ENCODE measurements at places on chromosomes 4 and X.

- DNase-seq = no peak
These were observed 3.3 kb downstream of the COQ2 start for GRCh38 chr4:83281307-83281706.

GRCh38 chr4:4532371-4533154, 9.3 kb downstream of the STX18 start:
- no peak for DNase-seq

- no peak for DNase-seq
These were observed 23.6 kb downstream of the KIF4A start for GRCh38 chrX:70313503-70313902.

DNA sequence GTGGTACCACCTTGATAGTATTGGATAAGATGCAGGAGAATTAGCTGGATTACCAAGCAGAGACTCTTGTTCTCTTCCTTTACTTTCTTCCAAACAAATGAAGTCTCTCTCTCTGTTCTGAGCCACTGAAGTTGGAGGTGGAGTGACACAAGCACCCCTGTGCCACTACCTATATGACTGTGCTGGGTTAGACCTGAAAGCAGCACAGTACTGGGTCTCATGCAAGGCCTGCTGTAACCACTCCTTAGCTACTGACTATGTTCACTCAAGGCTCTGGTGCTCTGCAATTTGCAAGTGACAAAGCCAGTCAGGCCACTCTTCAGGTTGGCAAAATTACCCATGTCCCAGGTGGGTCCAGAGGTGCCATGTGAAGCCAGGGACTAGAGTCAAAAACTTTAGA, 389.6 kb upstream of the MAOA start:
- DNase-seq = no peak

GRCh38 chr4:15118292-15118691, 116.0 kb downstream of the CPEB2 start:
- DNase-seq = no peak

- no peak for DNase-seq
These were observed 5.0 kb downstream of the MAP7D3 start for GRCh38 chrX:136246201-136246600.

DNA sequence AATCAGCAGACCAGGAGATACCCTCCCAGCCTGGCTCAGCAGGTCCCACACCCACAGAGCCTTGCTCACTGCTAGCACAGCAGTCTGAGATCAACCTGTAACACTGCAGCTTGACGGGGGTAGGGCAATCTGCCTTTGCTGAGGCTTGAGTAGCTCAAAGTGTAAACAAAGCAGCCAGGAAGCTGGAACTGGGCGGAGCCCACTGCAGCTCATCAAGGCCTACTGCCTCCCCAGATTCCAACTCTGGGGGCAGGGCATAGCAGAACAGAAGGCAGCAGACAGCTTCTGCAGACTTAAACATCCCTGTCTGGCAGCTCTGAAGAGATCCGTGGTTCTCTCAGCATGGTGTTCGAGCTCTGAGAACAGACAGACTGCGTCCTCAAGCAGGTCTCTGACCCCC, 15.1 kb upstream of the GABRA2 start:
- DNase-seq = no peak

DNA sequence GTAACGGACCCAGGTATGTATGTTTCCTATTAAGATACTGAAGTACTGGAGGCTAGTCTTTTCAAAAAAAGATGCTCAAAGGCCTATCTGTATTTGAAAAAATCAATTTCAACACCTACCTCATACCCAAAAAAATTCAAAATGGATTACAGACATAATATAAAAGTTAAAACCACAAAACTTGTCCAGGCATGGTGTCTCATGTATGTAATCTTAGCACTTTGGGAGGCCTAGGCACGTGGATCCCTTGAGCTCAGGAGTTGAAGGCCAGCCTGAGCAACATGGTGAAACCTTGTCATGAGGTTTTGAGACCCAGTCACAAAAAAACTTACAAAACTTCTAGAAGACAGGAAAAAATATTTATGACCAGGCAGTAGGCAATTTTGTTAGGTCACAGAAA, 16.7 kb downstream of the RBMX start:
- no peak for DNase-seq

GRCh38 chr4:53527930-53528329, 63.4 kb downstream of the LNX1 start:
- no peak for DNase-seq

GRCh38 chr4:957231-957580, 16.2 kb downstream of the DGKQ start:
- DNase-seq = no peak

DNA sequence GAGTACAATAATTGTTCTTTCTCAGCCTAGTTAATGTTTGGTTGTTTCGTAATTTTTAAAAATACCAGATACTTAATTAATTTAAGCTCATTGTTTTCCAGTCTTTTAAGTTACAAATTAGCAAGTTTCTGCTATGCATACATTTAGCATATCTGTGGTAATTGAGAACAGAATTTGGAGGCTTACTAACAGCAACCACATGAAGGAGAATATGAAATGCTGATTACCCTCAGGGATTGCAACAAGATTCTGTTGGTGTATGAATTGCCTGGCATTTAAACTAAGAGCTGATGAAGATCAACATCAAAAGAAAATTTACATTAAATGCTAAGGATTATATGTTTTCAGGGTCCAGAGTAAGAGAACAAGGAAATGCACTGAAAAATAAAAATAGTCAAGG, 580.0 kb upstream of the INTU start:
- no peak for DNase-seq

- no peak for DNase-seq
These were observed 899 bp upstream of the ZFP92 start for GRCh38 chrX:153410373-153410772.

- DNase-seq = no peak
These were observed 40.9 kb upstream of the GYPA start for GRCh38 chr4:144181391-144181790.

- DNase-seq = no peak
These were observed 48.0 kb upstream of the MAP3K15 start for GRCh38 chrX:19563327-19563726.

GRCh38 chr4:101981756-101982155, 191.2 kb downstream of the BANK1 start:
- DNase-seq = no peak

DNA sequence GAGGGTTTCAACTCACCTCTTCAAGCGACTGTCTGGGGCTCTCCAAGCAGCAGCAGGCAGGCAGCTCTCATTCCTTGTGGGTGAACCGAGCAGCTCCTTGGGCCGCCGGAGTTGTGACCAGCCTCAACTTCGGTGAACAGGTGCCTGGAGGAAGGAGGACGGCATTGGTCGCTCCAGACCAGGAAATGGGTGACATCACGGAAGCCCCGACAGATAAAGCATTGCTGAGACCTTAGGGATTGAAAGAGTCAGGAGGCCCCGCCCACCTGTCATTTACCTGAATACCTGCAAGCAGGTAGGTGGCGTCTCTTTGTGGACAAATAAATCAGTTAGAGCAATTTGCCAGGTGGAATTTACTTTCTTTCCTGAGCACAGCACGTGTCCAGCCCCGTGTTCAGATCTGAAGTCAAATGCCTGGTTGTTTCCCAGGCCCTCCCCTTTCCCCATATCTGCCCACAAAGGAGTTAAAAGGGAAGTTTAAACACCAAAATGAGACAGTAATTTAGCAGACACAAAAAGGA, at the start of gene LNX1:
Gene LNX1 (minus strand): TSS at position 115 of the 521 bp plus-strand sequence. CDS start 17,484 bp downstream, outside the sequence.
- no peak for DNase-seq

GRCh38 chr4:156946516-156947424, 24.8 kb downstream of the PDGFC start:
- no peak for DNase-seq

DNA sequence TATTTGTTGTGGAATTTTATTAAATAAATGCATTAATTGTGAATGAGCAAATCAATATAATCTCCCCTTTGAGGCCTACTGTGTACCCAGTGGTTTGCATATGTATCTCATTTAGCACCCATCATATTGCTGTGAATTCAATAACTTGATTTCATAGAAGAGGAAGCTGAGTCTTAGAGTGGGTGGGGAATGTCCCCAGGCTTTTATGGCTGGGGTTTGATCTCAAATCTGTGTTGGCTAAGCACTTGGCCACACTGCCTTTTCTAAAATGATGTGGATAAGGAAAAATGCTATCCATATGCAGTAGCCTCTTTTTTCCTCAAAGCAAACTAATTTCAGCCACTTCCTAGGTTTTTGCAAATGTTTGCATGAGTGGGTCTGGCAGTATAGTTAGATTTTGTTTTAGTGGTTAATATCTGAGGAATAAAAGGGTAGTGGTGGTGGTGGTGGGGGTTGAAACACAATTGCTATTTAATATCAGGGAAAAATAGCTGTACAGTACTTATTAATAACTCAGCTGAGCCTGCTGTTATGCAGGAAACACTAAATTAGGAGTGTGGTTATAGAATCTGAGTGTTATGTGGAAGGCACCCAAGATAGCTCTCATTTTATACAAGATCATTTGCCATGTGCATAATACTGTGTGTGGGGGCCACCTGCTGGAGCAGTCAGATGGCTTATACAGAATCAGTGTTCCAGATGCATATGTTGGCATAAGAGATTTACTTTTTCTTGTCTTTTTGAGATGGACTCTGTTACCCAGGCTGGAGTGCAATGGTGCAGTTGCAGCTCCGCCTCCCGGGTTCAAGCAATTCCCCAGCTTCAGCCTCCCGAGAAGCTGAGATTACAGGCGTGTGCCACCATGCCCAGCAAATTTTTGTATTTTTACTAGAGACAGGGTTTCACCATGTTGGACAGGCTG, 108.0 kb downstream of the TMEM131L start:
- peak; percentile 50 for DNase-seq
